ENCODE measurements at places on chromosomes 5 and 9.

DNA sequence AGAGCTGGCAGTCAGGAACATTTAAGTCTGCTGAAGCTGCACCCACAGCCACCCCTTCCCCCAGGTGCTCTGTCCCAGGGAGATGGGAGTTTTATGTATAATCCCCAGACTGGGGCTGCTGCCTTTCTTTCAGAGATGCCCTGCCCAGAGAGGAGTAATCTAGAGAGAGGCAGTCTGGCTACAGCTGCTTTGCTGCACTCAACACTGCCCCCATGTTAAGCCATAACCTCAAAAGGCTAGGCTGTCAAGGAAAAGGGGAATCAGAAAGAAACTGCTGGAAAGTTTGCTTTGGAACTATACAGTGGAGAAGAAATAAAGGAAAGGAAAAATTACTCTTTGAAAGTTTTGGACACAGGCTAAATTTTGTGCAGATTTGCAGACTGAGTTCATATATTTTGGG is 127.2 kb downstream of the MACIR start:
- DNase-seq: no peak

- no peak for DNase-seq
Observed at GRCh38 chr5:124253203-124253810, 493.1 kb downstream of the ZNF608 start.

GRCh38 chr9:76562511-76562911 is 103.5 kb downstream of the GCNT1 start:
- DNase-seq: no peak

GRCh38 chr9:98488571-98489312 is 220.0 kb downstream of the GABBR2 start:
- no peak for DNase-seq

DNA sequence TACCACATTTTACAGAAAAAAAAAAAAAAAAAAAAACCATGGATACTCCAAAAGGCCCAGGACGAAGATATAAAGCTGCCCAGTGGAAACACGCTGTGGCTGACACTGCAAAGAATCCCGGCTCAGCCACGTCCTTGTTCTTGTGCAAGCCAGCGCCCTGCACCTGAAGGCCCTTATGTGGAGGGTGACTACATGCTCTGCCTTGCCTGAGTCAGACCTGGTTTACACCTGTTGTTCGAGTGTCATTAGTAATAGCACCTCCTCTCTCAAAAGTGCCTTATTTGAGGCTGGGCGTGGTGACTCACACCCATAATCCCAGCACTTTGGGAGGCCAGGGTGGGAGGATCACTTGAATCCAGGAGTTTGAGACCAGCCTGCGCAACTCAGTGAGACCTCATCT is 54.3 kb upstream of the ZSWIM6 start:
- no peak for DNase-seq

- no peak for DNase-seq
Observed at GRCh38 chr5:79811904-79812303, 122.3 kb downstream of the CMYA5 start.

- no peak for DNase-seq
Observed at GRCh38 chr9:134722120-134722701, 80.6 kb downstream of the COL5A1 start.

- no peak for DNase-seq
Observed at GRCh38 chr5:68285851-68286611, 70.5 kb downstream of the PIK3R1 start.

DNA sequence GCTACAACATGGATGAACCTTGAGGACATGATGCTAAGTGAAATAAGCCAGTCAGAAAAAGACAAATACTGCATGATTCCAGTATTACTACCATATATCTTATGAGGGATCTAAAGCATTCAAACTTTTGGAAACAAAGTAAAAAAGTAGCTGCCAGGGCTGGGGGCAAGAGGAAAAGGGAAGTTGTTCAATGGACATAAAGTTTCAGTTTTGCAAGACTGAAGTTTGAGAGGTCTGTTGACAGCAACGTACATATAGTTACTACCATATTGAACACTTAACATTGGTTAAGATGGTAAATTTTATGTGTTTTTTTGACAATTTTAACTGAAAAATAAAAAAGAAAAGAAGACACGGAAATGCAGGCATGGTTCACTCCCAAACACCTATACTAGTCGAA is 77.6 kb downstream of the MAPKAP1 start:
- no peak for DNase-seq

DNA sequence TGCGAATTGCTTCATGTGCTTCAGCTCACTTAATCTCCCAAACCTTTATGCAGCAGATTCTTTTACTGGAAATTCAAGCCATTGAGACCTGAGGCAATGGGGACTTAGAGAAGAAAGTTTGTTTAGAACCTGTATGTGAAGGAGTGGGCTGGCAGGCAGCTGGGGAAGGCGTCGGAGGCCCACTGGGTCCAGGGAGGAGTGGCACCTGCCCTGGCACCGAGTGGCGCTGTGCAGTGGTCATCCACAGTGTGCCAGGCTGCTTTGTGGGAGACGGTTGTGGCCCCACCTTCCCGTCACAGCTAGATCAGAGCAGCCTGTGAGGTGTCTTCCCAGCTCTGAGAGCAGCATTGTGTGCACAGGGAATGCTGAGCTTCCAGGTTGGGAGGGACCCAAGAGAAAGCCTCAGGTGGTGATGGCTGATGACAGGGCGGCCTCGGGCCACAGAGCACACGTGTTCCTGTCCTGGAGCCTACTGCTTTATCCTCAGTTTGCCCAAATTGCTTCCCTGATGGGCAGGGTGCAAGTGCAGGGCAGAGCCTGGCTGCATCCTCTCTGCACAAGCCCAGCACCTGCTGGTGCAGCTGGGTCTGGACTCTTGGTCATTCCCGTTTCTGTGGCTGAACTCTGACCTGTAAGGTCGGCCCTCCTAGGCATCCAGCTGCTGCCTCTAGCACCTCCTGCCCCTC is 175.2 kb downstream of the CACNA1B start:
- no peak for DNase-seq

DNA sequence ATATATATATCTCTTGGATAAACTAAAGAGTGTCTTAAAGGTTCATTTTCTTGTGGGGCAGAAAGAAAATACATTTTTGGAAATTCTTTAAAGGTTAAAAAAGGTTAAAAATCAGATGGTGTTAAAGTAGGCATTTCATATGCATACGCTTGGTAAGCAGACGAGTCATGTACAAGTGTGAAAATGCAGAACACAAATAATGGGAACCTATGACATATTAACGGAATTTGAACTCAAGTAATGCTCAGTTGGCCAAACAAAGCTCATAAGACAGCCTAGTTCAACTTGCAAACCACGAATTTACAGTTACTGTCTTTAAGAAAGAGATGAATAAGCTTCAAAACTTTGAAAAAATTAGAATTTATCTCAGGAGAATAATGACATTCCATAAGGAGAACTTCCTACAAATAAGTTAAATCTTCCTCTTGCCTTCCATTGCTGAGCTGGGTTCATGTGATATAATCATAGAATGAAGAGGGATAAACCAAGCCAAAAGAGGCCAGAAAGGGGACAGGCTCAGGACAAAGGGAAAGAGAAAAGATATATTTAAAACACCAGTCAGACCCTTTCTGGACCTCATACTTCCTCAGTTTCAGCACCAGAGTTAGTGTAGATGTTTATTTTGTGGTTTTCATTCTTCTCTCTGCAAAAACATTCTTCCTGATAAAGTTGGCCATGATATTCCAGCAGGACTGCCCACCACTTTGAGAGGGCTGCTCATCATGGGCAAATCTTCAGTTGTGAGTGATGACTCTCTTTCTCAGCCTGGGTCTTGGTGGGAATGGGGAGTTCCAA is 256.7 kb upstream of the CD180 start:
- no peak for DNase-seq

GRCh38 chr5:94544031-94544650 is 74.3 kb downstream of the KIAA0825 start:
- no peak for DNase-seq

DNA sequence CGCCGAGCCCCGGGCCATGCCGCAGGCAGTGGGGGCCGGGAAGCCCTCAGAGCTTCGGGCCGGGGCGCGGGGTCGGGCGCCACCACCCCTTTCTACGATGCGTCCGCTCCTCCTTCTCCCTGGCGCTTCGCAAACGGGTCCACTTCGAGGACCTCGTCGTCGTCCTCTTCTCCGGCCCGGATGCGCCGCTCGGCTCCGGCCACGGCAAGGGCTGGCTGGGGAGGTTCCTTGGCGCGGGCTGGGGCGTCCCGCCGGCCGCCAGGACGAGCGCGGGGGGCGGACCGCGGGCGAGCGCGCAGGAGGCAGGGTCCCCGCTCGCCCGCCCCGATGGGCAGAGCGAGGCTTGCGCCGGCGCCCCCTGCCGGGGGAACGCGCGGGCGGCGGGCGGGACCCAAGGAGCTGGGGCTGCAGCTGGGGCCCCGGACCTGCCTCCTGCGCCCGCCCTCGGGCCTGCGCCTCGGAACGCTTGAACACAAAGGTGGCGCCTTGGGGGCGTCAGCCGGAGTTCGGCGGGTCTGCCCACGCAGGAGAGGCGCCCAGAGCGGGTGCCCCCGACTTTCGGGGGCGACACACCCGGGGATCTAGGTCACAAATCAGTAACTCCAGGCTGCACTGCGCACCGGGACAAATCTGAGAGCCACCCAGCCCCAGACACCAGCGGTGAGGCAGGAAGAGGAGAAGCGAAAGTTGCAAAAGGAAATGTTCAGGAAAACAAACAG is at the start of gene ROR2:
TSS of gene ROR2 (minus strand) at position 283 of the 719 bp plus-strand sequence.
- peak; percentile 1 for DNase-seq

Data from stimulated activated CD8-positive, alpha-beta memory T cell treated with anti-CD3 and anti-CD28 coated beads, Interleukin-4, amount 100 ng/mL, for 1 hour (primary cell).